Right atrium auricular region (tissue), 2 donors: ENCODE measurements at places on chromosomes 16 and 17. TPM values are rescaled to one million over a fixed set of nuclear protein-coding genes. Genes with fewer than 3 reads are reported as not detected.

TPSB2 gene
- total RNA-seq = 12.5 TPM

BAHCC1 gene
- 5.8 TPM for total RNA-seq

RPRML gene
- not detected for total RNA-seq

TMEM106A gene
- 2.4 TPM for total RNA-seq

CHAD gene
- total RNA-seq = 0.70 TPM

ALOX15 gene
- 65.0 TPM for total RNA-seq

KRTAP2-3 gene
- not detected for total RNA-seq

METTL2A gene
- total RNA-seq = 11.3 TPM

EFCAB5 gene
- not detected for total RNA-seq

GRIN2C gene
- total RNA-seq = 34.4 TPM

CCL22 gene
- total RNA-seq = 0.08 TPM

TBKBP1 gene
- 13.7 TPM for total RNA-seq

FOXJ1 gene
- not detected for total RNA-seq

KLHL10 gene
- total RNA-seq = not detected

NPIPA5 gene
- 9.1 TPM for total RNA-seq

RRN3 gene
- 16.9 TPM for total RNA-seq

DNA sequence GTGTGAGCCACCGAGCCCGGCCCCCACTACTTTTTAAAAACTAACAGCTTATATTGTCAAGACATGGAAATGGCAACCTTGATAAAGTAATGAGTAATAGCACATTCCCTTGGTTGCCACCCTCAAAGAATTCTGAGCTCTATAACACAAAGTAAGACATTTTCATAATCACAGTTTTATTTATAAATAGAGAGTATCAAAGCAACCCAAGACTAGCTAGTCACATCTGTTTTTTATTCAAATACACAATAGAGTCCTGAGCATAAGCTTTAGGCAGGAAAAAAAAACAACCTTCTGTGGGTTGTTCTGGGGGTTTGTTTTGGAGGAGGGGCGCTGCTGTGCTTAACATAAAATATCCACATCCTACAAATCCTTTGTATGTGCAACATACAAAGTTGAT lies 68.7 kb downstream of the CEP95 start:
- no peaks in the 10 kb centered on the region for H3K4me1 ChIP-seq
- H3K36me3 ChIP-seq = peaks cover 38% of the 10 kb centered on the region
- no peak for DNase-seq
- H3K27me3 ChIP-seq = no peaks in the 10 kb centered on the region

GRCh38 chr17:42212382-42212781 lies 18.1 kb upstream of the GHDC start:
- H3K4me3 ChIP-seq = no peak overlapping the region
- peak overlapping the region; percentile 59 for H3K27ac ChIP-seq

- peaks cover 24% of the 10 kb centered on the region for H3K36me3 ChIP-seq
- no peak overlapping the region for H3K27ac ChIP-seq
- no peak for DNase-seq
- H3K27me3 ChIP-seq = no peaks in the 10 kb centered on the region
- no peaks in the 10 kb centered on the region for H3K4me1 ChIP-seq
- H3K4me3 ChIP-seq = no peak overlapping the region
Measured at GRCh38 chr16:30929167-30929566, 5.8 kb downstream of the FBXL19 start.

GRCh38 chr17:58865301-58865700 lies 109.6 kb downstream of the PPM1E start:
- no peaks in the 10 kb centered on the region for H3K4me1 ChIP-seq
- DNase-seq = no peak
- no peaks in the 10 kb centered on the region for H3K36me3 ChIP-seq
- H3K27me3 ChIP-seq = no peaks in the 10 kb centered on the region
- no peak overlapping the region for H3K4me3 ChIP-seq

- no peaks in the 10 kb centered on the region for H3K27me3 ChIP-seq
- H3K27ac ChIP-seq = peak overlapping the region; percentile 99
- peak overlapping the region; percentile 68 for H3K4me3 ChIP-seq
- DNase-seq = no peak
- no peaks in the 10 kb centered on the region for H3K4me1 ChIP-seq
- no peaks in the 10 kb centered on the region for H3K36me3 ChIP-seq
Measured at GRCh38 chr16:67563708-67564468, 1.6 kb downstream of the CTCF start.

- no peaks in the 10 kb centered on the region for H3K27me3 ChIP-seq
- H3K36me3 ChIP-seq = no peaks in the 10 kb centered on the region
- DNase-seq = no peak
- no peak overlapping the region for H3K27ac ChIP-seq
- H3K4me3 ChIP-seq = no peak overlapping the region
- no peaks in the 10 kb centered on the region for H3K4me1 ChIP-seq
Measured at GRCh38 chr16:27448532-27449433, 46.8 kb downstream of the IL21R start.

GRCh38 chr17:58200024-58200633 lies 7.6 kb downstream of the EPX start:
- H3K36me3 ChIP-seq = no peaks in the 10 kb centered on the region
- no peaks in the 10 kb centered on the region for H3K4me1 ChIP-seq
- H3K4me3 ChIP-seq = no peak overlapping the region
- H3K27me3 ChIP-seq = no peaks in the 10 kb centered on the region

- DNase-seq = no peak
- no peak overlapping the region for H3K27ac ChIP-seq
- H3K4me1 ChIP-seq = no peaks in the 10 kb centered on the region
- no peak overlapping the region for H3K4me3 ChIP-seq
- no peaks in the 10 kb centered on the region for H3K36me3 ChIP-seq
Measured at GRCh38 chr16:19210280-19210924, 42.4 kb downstream of the SYT17 start.

DNA sequence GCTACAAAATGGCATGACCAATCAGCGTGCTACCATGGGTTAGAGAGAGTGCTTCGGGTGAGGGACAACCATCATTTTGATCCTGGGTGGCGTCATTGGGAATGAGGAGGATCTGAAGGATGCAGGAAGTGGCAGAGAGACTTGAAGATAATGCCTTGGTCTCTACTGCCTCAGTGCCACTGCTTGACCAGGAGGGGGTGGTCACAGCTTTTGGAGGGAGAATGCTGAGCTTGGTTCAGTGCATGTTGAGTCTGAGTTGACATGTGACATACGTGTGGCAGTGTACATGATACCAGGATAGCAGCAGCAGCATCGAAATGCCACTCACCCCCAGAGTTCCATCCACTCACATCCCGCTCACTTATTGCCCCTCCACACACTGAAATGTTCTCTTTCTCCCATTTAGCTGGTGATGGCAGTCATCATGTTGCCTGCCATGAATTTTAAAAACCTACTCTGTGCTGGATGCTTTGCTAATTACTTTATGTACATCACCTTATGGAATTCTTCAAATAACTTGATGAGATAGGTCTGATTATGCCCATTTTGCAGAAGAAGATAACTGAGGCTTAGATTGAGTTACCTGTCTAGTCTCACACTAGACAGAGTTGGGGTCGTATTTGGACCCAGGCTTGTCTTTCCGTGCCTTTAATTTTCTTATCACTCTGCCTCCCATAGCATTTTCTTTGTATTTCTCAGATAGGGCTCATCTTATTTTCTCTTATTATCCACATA lies 36.7 kb downstream of the ARSG start:
- no peak for DNase-seq
- H3K4me1 ChIP-seq = no peaks in the 10 kb centered on the region
- no peak overlapping the region for H3K27ac ChIP-seq
- no peaks in the 10 kb centered on the region for H3K36me3 ChIP-seq
- H3K4me3 ChIP-seq = no peak overlapping the region

DNA sequence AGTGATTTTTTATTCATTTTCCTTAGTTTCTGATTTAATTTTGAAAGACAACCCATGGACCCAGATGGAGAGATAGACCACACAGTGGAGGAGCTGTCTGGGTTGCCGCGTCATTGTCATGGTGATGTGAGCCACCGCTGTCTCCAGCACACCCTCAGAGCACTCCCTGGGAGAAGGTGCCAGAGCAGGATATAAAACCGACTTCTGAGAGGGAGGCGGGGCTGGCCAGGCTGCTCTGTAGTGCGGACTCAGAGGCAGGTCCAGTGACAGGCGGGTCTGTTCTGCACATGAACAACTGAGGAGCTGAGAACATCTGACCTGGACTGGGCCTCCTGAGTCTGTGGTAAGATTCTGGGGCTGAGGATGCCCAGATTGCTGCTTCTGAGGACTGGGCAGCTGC lies 216.3 kb upstream of the NLRP1 start:
- no peak for DNase-seq
- H3K27ac ChIP-seq = no peak overlapping the region
- H3K27me3 ChIP-seq = no peaks in the 10 kb centered on the region
- no peak overlapping the region for H3K4me3 ChIP-seq
- no peaks in the 10 kb centered on the region for H3K36me3 ChIP-seq

- peak; percentile 64 for DNase-seq
- peak overlapping the region; percentile 95 for H3K27ac ChIP-seq
- H3K4me1 ChIP-seq = no peaks in the 10 kb centered on the region
- H3K36me3 ChIP-seq = no peaks in the 10 kb centered on the region
Measured at GRCh38 chr17:59105852-59106462, 723 bp downstream of the TRIM37 start.

DNA sequence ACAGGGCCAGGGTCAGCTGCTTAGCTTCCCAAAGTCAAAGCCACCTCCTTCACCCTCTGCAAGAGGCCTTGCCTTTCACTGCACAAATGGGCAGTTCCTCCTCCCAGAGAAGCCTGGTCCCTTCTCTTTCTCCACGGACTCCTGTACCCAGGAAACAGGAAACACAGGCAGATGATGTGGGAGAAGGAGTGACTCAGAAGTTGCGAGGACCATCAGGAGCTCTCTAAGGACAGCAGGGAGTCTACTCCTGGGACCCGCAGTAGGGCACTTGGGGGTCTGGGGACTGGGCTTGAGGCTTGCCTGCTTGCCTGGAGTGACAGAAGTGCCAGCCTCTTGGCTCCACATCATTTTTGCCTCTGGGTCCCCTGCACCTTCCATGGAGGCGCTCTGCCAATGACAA lies 47.4 kb upstream of the KSR1 start:
- no peaks in the 10 kb centered on the region for H3K27me3 ChIP-seq
- H3K4me3 ChIP-seq = no peak overlapping the region
- H3K4me1 ChIP-seq = no peaks in the 10 kb centered on the region
- DNase-seq = no peak
- no peak overlapping the region for H3K27ac ChIP-seq

DNA sequence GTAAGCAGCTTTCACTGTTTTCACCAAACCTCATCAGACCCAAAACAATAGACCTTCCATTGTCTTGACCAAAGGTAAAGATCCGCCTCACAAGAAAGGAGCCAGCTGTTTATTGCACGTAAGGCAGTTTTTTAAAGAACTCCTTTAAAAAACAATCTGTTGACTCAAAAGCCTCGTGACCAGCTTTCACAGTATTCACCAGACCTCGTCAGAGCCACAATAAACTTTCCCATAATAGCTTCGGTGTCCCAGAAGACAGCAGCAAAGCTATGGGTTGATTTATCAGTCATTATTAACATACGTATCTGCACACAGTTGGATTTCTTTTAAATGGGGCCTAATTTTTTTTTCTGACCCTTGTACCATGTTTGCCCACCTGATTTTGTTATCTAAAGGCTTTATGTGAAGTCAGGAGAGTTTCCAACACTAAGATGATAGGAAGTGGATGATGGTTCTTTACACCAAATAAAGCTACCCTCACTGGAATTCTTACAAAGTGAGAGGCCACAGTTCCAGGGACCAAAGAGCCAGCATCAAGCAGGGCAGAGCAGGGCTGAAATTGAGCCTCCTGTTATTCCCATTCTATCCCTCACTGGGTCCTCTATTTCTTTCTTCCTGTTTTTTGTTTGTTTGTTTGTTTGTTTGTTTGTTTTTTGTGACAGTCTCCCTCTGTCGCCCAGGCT lies 17.6 kb upstream of the HELZ start:
- H3K27ac ChIP-seq = no peak overlapping the region
- H3K36me3 ChIP-seq = no peaks in the 10 kb centered on the region
- H3K4me1 ChIP-seq = no peaks in the 10 kb centered on the region
- no peaks in the 10 kb centered on the region for H3K27me3 ChIP-seq
- no peak overlapping the region for H3K4me3 ChIP-seq
- DNase-seq = no peak

- H3K27ac ChIP-seq = no peak overlapping the region
- H3K36me3 ChIP-seq = no peaks in the 10 kb centered on the region
- DNase-seq = no peak
- H3K4me3 ChIP-seq = no peak overlapping the region
- no peaks in the 10 kb centered on the region for H3K4me1 ChIP-seq
- H3K27me3 ChIP-seq = no peaks in the 10 kb centered on the region
Measured at GRCh38 chr17:37830151-37830993, 85.5 kb upstream of the HNF1B start.

- H3K36me3 ChIP-seq = no peaks in the 10 kb centered on the region
- H3K27ac ChIP-seq = no peak overlapping the region
- H3K27me3 ChIP-seq = no peaks in the 10 kb centered on the region
- H3K4me1 ChIP-seq = no peaks in the 10 kb centered on the region
- DNase-seq = no peak
Measured at GRCh38 chr16:50642349-50642748, 38.8 kb downstream of the SNX20 start.

- no peak overlapping the region for H3K27ac ChIP-seq
- DNase-seq = no peak
- no peaks in the 10 kb centered on the region for H3K36me3 ChIP-seq
- no peak overlapping the region for H3K4me3 ChIP-seq
- no peaks in the 10 kb centered on the region for H3K4me1 ChIP-seq
Measured at GRCh38 chr16:83102336-83102735, 475.6 kb downstream of the CDH13 start.

DNA sequence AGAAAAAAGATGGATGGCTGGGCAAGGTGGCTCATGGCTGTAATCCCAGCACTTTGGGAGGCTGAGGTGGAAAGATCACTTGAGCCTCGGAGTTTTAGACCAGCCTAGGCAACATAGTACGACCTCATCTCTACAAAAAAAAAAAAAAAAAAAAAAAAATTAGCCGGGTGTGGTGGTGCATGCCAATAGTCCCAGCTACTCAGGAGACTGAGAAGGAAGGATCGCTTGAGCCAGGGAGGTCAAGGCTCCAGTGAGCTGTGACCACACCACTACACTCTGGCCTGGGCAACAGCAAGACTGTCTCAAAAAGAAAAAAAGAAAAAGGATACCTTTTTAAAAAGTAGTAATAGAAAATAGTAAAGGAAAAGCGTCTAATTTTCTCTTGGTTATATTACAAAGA lies 20.7 kb downstream of the ZNF652 start:
- H3K27ac ChIP-seq = no peak overlapping the region
- no peak overlapping the region for H3K4me3 ChIP-seq
- no peaks in the 10 kb centered on the region for H3K36me3 ChIP-seq
- H3K4me1 ChIP-seq = peaks cover 19% of the 10 kb centered on the region
- no peak for DNase-seq

GRCh38 chr16:16073891-16074881 lies 124.8 kb downstream of the ABCC1 start:
- H3K4me3 ChIP-seq = no peak overlapping the region
- no peak for DNase-seq
- H3K4me1 ChIP-seq = peaks cover 23% of the 10 kb centered on the region
- H3K27me3 ChIP-seq = no peaks in the 10 kb centered on the region
- no peak overlapping the region for H3K27ac ChIP-seq

- H3K27ac ChIP-seq = no peak overlapping the region
- H3K4me3 ChIP-seq = no peak overlapping the region
- H3K27me3 ChIP-seq = no peaks in the 10 kb centered on the region
- DNase-seq = no peak
Measured at GRCh38 chr16:87274794-87275193, 42.4 kb downstream of the C16orf95 start.
